ENCODE measurements at places on chromosomes 1 and 21.

GRCh38 chr1:174988986-174989385 lies 10.8 kb upstream of the CACYBP start:
- no peak for DNase-seq

DNA sequence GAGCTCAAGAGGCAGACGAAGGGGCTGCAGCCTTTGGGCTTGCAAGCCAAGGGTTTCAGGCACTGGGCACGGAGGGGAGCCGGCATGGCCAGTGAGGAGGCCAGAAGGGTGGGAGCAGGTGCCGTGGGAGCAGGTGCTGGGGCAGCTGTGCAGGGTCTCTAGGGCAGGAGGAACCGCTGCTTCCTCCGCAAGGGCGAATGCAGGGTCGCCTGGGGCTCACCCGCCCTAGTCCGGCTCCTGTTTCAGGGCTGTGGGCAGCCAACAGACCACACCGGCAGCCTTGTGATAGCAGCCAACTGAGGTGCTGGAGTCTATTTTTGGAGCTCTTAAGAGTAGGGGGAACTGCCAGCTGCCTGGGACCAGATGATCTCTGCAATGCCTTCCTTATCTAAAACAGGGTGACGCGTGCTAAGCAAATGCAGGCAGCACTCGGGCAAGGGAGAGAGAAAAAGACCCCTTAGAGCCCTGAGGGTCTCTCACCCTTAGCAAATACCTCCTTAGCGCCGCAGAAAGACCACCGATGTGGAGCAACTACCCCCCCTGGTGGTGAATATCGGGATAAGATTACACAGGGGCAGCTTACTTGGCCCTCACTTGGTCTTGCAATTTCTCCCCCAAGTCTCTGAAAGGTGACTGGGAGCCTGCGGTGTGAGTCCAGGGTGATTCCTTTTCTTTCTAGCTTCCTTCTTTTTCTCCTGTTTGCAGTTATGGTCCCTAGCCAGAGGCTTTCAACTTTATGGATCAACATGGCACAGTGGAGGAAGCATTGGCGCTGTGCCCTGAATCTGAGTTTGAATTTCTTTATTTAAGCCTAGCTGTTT lies 20.7 kb upstream of the MAPKAPK2 start:
- DNase-seq, result peak; percentile 31

DNA sequence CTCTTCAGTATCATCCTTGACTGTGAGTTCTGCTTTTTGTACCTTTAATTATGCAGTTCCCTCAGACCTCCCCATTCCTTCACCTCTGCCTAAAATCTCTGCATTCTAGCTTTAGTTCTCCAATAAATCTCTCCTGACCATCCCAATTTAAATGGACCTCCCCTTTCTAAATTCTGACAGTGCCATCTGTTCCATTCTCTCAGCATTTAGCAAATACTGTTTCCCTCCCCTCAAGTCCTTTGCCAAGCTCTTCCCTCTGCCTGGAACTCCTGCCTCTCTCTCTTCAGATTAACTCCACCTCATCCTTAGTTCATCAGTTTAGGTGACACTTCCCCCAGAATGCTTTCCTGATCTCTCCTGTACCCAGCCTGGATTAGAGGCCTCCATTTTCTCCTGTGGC lies 54.0 kb upstream of the JUN start:
- DNase-seq, result no peak

GRCh38 chr1:170659399-170660035 lies 4.4 kb upstream of the PRRX1 start:
- no peak for DNase-seq

DNA sequence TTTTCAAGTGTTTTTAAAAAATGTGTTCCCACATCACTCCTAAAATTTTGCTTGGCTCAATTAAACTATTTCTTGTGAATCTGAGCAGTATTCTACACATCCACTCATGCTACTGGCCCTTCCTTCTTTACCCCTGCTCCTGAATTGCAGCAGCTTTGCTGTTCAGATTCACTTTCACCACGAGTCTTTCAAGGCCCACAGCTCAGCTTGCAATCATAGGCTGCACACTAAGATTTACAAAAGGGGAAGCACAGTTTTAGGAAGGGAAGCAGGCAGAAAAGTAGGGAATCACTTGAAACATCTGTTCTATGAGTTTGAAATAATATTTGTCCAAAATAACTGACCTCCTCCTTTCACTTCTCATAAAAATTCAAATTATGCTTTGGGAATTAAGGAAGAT lies 70.9 kb upstream of the EDEM3 start:
- peak; percentile 88 for DNase-seq
